ENCODE measurements at places on chromosomes 1 and 21. TPM values are rescaled to one million over a fixed set of nuclear protein-coding genes. Genes with fewer than 3 reads are reported as not detected.

CFAP57 gene
- 0.14 TPM for total RNA-seq

LYPD8 gene
- 0.23 TPM for total RNA-seq

TRIM67 gene
- total RNA-seq, result not detected

CLDN14 gene
- 0.09 TPM for total RNA-seq

OR2T33 gene
- total RNA-seq, result not detected

LHX4 gene
- not detected for total RNA-seq

ETNK2 gene
- total RNA-seq, result 10.7 TPM

SHE gene
- total RNA-seq, result 177 TPM

DISP3 gene
- not detected for total RNA-seq

ALX3 gene
- not detected for total RNA-seq

DIO1 gene
- total RNA-seq, result not detected

A3GALT2 gene
- not detected for total RNA-seq

FAM151A gene
- total RNA-seq, result not detected

IGSF5 gene
- not detected for total RNA-seq

SPRR1B gene
- total RNA-seq, result not detected

MATN1 gene
- 0.17 TPM for total RNA-seq

DCST1 gene
- total RNA-seq, result not detected

AKIRIN1 gene
- 52.0 TPM for total RNA-seq

PRPF38A gene
- total RNA-seq, result 15.1 TPM

CD5L gene
- total RNA-seq, result not detected

ST3GAL3 gene
- 14.6 TPM for total RNA-seq

TMPRSS2 gene
- total RNA-seq, result not detected

KIAA1614 gene
- 6.1 TPM for total RNA-seq

CASQ2 gene
- not detected for total RNA-seq

ADGRL4 gene
- 157 TPM for total RNA-seq

KLHDC8A gene
- total RNA-seq, result not detected

CHIA gene
- not detected for total RNA-seq
